Stimulated activated CD8-positive, alpha-beta memory T cell treated with anti-CD3 and anti-CD28 coated beads, Interleukin-12 subunit alpha, Interleukin-12 subunit beta, amount 100 ng/mL, for 1 hour (primary cell): ENCODE measurements at places on chromosomes 16 and 17.

DNA sequence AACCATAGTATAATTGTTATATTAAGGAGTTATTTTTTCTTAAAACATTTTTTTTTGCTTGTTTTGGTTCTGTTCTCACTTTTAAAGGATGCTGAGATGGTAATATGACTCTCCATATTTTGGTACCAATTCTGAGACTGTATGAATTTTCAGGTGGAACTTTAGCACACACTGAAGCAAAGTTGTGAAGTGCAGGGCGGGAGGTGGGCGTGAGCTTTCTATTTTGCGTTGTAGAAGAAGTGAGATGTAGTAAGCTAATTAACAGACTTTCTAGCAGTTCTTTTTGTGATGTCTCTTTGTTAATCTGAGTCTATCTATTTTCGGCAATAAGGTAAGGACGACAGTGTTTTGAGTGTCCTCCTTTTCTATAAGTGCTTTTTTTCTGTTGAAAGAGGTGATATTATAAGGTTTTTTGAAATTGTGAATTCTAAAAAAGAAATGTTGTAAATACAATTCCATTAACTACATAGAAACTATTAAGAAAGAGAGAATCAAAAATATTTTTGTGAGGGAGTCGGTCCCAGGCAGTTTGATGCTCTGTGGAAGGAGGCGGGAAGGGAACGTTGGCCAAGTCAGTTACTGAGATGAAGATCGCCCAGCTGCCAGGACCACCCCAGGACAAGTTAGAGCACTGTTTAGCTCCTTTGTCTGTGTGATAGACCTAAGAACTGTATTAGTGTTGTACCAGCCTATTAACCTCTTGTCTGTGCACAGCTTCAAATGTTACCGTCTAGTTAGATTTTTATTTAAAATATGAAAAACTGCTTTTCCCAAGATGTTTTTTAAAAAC lies 65.0 kb downstream of the CCDC182 start:
- no peak for DNase-seq

DNA sequence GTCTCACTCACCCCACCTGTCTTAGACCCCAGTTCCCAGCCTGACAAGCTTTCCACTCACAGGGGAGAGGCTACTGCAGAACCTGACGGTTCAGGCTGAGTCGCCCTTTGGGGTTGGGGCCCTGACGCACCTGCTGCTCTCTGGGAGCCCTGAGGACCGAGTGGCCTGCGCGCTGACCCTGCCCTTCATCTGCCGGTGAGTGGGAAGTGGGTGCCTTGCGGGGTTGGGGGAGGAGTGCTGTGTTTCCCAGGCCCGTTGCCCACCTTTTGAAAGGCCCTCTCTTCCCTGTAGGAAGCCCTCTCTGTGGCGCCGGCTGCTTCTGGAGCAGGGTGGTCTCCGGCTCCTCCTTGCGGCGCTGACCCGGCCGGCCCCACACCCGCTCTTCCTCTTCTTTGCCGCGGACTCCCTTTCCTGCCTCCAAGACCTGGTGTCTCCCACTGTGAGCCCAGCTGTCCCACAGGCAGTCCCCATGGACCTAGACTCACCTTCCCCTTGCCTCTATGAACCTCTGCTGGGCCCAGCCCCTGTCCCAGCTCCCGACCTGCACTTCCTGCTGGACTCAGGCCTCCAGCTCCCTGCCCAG lies 6.1 kb upstream of the TGFB1I1 start:
- DNase-seq, result no peak

DNA sequence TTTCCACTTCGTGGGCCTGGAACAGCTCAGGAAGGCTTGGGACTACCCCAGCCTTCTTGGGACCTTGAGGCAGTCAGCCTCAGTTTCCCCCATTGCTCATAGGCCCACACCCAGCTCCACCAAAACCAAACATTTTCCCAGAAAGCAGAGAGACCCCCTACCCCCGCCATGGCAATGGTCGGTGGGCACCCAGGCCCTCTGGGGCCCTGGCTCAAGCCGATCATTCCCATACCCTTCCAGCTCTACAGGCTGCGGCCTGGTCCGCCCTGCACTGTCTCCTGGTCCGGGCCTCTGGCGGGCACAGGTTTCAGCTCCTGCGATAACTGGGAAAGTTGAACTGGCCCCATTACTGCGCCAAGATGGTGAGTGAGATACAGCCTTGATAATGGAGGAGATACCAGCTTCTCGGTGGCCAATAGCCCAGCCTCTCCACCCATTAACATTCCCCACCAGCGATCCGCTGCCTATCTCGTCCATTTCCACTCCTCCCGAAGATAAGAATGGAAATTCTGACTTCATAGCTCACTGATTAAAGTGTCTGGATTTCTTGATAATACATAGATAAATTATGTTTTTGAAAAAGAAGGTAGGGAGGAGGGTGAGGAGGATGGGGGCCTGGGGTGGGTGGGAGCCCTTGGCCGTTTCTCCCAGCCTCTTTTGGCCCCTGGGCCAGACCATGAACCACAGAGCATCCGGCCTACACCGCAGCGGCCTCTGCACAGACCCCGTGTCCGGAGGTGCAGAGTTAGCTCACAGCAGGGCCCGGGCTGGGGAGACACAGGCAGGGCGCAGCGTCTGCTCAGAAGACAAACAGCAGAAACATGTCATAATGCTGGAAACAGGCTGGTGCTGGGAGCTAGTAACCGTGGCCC lies 11.6 kb downstream of the ZFPM1 start:
- DNase-seq, result no peak

DNA sequence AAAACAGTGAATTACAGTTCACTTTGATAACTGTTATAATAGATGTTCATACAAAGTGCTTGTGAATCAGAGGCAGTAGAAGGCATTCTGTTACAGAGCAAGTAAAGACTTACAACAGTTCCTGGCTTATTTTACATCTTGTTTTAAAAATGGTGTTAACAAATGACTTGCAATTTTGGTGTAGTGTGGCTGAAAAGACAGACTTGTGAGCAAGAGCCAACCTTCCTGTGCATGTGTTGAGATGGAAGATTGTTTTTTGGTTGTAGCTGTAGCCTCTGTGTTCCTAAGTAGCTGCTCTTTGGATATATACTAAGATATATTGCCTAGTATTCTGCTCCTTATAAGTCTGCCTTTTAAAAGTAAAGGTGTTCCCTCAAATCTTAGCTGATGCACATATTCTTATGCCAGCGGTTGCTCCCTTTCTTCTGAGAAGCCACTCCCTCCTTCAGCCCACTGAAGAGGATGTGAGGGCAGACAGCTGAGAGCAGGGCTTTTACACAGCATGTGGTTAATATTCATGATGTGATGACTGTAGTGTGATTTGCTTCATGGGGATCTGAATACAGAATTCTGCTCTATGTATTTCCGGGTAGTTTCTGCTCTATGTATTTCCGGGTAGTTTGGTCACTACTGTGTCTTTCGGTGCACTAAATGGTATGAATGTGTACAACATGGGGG lies 182.3 kb downstream of the PHKB start:
- DNase-seq, result no peak

- no peak for DNase-seq
These were observed 96.2 kb upstream of the DNAH17 start for GRCh38 chr17:78673395-78673794.

DNA sequence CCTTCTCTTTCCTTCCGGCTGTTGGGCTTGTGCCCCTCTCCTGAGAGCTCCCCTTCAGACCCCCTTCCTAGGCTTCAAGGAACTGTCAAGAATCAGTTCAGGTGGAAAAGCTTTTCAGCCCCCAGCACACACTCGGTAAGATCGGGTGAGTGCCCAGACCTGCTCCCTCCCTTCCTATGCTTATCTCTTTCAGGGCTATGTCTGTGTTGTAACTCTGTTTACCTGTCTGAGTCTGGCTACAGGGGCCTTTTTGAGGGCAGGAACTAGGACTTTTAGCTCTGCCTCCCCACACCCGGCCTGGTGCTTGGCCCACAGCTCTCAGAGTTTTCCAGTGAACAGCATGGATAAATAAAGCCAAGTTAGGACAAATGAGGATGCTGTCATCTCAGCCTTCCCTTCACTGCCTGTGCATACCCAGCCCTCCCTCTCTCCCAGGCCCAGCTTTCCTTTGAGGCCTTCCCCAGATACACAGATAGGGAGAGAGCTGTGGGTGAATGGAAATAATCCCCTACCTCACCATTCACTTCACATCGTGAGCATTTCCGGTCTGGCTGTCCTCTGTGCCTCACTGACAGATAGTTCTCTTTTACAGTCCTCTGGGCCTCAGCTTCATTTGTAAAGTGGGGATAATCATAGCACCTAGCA lies 5.7 kb upstream of the MRPS23 start:
- DNase-seq, result no peak

- no peak for DNase-seq
These were observed 424.5 kb upstream of the CDH11 start for GRCh38 chr16:65546353-65546791.

GRCh38 chr16:69108905-69109252 lies 3.4 kb downstream of the HAS3 start:
- DNase-seq, result no peak

DNA sequence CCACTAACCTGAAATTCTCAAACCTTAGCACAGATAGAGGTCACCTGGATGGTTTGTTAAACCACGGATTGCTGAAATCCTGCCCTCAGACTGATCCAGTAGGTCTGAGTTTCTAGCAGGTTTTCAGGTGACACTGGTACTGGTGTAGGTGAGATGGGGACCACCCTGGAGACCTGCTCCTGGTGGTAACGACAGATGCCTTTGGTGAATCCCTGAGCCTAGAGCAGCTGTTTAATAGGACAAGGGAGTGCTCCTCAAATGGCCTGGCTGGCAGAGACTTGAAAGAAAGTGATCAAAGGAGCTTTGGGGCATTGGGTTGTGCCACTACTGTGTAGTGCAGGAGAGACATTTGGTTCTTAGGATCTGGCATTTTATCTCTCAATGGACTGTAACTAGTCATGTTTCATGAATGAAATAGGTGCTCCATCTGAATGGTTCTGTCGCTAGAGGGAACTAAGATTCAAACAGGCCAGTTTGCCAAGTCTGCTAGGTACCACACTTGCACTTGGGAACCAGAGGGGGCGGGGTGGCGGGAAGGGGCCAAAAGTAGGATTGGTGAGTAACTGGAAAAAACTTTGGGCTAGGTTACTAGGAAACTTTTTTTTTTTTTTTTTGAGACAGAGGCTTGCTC lies 2.9 kb upstream of the IFI35 start:
- no peak for DNase-seq

- DNase-seq, result no peak
These were observed 5.5 kb upstream of the SRCIN1 start for GRCh38 chr17:38611070-38611786.

- no peak for DNase-seq
These were observed 53.2 kb downstream of the IRF8 start for GRCh38 chr16:85952197-85952596.

DNA sequence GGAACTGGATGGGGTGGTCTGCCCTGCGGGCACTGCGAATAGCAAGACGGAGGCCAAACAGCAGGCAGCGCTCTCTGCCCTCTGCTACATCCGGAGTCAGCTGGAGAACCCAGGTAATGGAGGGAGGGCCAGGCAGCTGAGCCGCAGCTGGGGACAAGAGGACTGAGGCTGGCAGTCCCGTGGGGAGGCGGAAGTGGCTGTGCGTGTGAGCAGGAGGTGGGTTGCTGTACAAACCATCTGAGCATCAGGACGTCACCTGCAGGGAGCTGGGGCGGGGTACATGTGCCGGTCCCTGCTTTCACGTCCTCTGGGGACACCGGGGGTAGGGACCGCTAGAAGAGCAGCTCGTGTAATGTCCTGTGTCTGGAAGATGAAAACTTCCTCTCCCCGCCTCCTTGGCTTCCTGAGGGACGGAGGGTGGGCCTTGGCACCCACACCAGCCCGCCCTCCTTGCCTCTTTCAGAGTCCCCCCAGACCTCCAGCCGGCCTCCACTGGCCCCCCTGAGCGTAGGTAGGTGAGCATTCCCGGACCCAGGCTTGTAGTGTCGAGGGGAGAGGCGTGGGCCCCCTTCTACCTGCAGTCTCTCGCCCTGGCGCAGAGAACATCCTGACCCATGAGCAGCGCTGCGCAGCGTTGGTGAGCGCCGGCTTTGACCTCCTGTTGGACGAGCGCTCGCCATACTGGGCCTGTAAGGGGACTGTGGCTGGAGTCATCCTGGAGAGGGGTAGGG lies 3.7 kb downstream of the ADAD2 start:
- DNase-seq, result no peak

GRCh38 chr17:35774499-35774898 lies 13.8 kb downstream of the C17orf50 start:
- no peak for DNase-seq

DNA sequence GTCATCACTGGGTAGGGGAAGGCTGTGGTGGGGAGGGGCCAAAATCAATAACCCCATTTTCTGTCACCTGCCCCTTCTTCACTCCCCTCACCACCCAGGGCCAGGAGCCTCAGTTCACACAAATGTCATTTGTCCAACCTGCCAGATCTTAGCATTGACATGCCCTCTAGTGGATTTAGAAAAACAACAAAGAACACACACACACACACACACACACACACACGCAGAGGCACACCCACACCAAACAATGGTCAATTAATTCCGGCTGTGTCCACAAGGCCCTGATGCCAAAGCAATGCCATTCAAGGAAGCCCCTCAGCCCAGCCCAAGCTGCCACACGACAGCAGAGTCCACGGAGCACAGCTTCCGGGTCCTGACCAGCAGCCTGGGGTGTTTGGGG lies 68.4 kb downstream of the NOG start:
- DNase-seq, result no peak

- DNase-seq, result no peak
These were observed 29.1 kb upstream of the SHCBP1 start for GRCh38 chr16:46650254-46650623.

GRCh38 chr16:66275775-66276428 lies 90.6 kb upstream of the CDH5 start:
- no peak for DNase-seq

DNA sequence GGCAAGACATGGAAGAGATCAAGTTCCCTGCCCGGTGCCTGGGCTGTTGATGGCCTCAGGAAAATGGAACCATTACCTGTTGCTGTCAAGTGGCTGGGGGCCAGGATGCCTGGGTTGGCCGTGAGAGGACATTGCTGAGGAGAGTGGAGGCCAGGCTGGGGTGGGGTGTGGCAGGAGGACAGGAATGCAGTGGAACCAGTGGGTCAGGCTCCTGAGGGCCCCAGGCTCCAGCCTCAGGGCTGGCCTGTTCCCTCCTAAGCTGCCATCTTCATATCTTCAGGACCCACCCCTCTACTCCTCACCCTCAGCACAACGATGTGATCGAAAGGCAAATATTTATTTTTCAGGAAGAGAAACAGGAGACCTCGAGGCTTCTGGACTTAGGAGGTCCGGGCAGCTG lies 8.5 kb upstream of the YPEL3 start:
- DNase-seq, result no peak

GRCh38 chr17:39069114-39069756 lies 82.2 kb downstream of the PLXDC1 start:
- no peak for DNase-seq
